ENCODE measurements at places on chromosomes 1 and 21.

- DNase-seq: no peak
Observed at GRCh38 chr21:21179619-21180298, 181.6 kb downstream of the NCAM2 start.

GRCh38 chr21:32604464-32604863 lies 7.7 kb downstream of the CFAP298 start:
- no peak for DNase-seq

DNA sequence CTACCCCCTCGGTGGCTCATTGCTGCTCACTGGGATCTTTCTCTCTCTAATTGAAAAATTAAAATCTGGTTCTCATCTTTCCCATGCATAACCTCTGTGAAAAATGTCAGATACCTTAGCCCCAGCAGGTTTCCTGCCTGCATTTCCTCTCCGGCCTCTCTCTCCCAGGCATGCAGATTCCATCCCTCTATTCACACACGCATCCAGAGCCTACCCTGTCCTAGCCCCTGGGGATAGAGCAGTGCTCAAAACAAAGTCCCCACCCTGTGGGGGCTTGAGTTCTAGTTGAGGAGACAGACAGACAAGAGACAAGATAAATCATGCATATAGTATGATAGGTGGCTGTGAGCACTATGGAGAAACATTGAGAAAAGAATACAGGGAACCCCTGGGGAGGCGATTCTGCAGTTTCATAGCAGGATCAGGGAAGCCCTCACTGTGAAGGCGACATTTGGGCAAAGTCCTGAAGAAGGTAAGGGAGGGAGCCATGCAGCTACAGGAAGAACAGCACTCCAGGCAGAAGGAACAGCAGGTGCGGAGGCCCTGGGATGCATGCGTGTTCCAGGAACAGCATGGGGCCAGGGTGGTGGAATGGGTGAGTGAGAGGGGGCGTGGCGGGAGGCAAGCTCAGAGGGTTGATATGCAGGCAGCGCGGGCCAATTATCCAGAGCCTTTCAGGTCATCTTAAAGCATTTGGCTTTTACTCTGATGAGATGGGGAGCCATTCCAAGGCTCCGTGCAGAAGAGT lies 3.5 kb upstream of the BSND start:
- no peak for DNase-seq

DNA sequence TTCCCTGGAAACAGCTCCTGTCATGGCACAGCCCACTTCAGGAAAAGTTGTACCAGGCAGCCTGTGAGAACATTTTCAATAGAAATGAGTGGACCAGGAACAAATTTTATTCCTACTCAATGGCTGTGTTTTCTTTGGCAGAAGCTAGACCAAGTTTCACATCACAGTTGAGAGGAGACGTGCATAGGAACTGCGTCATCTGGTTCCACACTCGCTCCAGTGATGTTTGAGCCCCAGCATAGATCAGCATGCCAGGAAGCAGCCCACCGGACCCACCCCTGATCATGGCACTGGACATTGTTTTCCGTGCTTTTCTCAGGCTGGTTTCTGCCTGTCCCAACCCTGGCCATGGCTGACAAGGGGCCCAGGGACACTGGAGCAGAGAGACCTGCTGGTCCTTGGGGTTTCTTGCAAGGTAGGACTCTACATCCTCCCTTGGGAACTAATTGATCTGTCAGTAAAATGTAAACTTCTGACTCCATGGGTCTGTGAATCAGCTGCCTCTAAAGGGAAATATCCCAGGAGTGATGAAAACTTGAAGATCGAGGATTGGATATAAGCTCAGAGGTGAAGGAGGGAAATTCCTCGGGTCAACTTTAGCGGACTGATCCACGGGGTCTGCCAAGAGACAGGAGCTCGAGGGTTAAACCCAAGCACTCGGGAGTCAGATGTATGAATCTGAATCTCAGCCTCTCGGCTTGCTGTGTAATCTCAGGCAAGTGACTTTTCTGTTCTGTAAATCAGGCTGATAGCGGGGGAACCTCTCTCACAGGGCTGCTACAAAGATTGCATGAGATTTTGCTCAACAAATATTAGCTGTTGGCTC lies 35.7 kb downstream of the NEK2 start:
- peak; percentile 84 for DNase-seq

GRCh38 chr1:229714964-229715603 lies 89.0 kb downstream of the URB2 start:
- DNase-seq: no peak

- DNase-seq: no peak
Observed at GRCh38 chr1:119081700-119082099, 58.8 kb downstream of the WARS2 start.

DNA sequence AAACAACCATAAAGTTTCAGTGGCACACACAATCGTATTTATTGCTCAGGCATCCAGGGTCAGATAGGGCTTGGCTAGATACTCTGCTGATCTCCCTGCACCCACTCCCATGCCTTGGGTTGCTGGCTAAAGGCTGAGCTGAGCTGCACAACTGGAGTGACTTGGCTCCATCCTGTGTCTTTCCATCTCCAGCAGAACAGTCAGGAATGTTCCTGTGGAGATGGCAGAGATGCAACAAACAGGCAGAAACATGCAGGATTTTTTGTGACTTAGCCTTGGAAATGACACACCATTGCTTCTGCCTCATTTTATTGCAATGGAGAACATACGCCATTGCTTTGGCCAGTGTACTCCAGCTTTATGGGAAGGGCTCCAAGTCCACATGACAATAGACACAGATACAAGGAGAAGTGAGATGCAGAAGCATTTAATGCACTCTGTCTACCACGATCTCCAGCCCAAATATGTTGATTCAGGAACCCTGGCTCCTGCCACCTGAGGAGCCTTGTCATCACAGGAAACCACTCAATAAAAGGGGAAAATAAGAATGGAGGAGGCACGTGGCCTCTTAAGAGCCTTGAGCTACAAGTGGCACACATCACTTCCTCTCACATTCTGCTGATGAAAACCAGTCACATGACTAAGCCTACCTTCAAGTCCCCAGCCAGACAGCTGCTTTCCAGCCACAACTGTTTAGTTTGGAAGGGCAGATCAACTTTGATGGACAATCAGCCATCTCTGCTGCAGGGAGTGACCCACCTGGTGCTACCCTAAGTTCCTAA lies 10.1 kb upstream of the GUCA2B start:
- DNase-seq: no peak

Measured in fibroblast of skin of left quadriceps (primary cell).